ENCODE measurements at places on chromosomes 7 and 10.

GRCh38 chr7:129461809-129462208, 27.6 kb downstream of the STRIP2 start:
- no peak for DNase-seq

DNA sequence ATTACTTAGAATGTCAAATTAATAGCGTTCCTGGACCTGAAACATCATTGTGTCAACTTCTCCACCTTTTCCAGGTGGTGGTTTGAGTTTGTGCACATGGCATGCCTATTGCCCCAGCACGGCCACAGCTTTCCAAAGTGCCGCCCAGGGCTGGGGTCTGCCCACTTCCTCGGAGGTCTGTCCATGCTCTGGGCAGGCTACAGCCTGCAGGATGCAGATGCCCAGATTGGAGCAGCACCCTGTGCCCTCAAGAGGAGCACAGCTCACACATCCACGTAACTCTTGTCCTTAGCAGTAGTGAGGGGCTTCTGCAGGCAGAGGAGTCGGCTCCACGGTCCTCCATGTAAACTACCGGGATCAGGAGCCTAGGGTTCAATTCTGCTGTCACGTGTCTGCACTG, 238.6 kb downstream of the EBF3 start:
- DNase-seq: no peak

GRCh38 chr7:117972606-117973005, 99.4 kb upstream of the CTTNBP2 start:
- DNase-seq: no peak

DNA sequence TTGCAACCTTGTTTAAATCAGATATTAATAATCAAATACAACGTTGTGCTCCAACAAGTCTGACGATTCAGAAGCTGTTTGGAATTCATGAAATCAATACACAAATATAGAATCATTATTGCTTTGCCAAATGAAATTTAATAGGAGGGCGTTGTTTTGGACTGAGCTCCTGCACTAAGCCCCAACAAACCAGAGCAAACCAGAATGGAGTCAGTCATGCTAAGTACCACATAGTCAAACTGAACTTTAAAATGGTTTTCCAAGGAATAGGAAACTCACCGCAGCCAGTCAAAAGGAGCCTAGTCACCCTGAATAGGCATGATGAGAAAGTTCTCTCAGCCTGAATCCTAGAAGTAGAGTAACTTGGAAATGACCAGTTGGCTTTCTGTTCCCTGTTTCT, 53.7 kb downstream of the HACD1 start:
- no peak for DNase-seq

DNA sequence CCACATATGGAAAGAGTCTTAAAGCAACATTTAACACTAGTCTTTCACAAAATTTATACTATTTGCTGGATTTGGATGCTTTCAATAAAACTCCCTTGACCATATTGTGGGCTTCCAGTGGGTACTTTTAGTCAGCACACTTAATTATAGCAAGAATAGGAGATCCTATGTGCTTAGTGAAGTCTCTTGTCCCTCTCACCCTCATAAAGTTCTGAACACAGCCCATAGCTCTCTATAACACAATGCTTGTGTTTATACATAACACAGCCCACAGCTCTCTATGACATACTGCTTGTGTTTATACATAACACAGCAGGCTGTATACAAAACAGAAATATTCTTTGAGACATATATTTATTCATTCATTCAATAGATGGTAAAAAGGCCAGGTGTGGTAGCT, 79.0 kb downstream of the SEMA3C start:
- DNase-seq: no peak

DNA sequence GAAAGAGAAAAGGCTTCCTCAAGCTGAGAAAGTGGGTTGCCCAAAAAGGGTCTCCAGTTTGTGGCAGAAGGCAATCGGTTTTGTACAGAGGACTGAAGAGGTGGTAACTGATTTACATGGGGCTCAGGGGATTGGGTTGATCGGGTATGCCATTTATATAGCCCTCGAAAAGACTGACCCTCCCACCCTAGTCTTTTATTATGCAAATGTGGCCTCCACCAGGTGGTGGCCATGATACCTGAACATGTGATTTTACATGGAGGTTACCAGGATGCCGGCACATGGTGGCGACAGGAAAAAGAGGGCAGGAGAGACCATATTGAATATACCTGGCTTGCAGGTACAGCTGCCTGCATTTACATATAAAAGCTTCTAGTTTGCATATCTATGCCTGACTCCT, 36.7 kb downstream of the ATE1 start:
- DNase-seq: no peak

GRCh38 chr10:116126954-116127695, 145.9 kb downstream of the GFRA1 start:
- no peak for DNase-seq

DNA sequence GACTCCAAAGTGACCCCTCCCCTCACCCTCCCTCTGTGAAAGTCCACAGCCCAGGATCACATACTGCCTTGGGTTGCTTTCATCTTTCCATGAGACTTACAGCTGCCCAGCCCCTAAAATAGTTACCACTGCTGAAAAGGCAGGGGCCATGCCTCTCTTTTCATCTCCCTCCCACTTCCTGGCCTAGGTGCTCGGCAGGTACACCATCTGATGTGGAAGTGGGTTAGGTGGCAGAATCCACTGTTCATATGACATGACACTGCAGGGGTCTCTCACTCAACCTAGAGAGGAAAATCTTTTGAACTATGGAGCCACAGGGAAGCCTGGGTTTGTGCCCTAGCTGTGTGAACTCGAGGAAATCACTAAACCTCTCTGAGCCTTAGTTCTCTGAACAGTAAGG, 38.8 kb upstream of the ADO start:
- no peak for DNase-seq

- DNase-seq: no peak
These were observed 18.5 kb downstream of the BMS1 start for GRCh38 chr10:42801135-42801534.

- DNase-seq: no peak
These were observed 509.0 kb upstream of the PODXL start for GRCh38 chr7:132065193-132065988.
